ENCODE measurements at places on chromosomes 1 and 21.

GRCh38 chr1:229227298-229227919, 43.5 kb upstream of the RAB4A start:
- DNase-seq, result peak; percentile 62

- DNase-seq, result no peak
Measured at GRCh38 chr1:157292302-157292701, 154.1 kb upstream of the ETV3 start.

DNA sequence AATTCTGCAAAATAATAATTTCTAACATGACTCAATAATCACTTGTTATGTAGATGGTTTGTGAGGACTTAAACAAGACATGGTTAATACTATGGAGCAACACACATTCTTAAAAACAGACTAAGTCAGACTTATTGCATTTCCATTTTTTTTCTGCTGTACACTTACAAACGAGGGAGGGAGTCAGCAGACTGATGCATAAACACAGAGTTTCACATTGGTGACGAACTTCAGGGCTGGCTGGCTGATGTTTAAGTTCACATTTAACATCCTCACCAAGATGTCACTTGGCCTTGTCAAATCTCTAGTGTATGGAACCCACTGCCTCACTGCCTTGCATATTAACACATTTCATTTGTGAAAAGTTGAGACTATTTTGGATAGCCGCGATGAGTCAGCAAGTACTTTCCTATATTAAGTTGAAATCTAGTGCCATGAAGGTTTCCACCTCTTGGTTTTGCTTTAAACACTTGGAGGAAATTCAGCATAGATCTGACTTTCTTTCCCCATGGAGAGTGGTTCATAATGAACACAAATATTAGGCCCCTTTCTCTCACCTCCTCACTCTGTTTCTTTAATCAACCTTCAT, 337.5 kb upstream of the RUNX1 start:
- no peak for DNase-seq

DNA sequence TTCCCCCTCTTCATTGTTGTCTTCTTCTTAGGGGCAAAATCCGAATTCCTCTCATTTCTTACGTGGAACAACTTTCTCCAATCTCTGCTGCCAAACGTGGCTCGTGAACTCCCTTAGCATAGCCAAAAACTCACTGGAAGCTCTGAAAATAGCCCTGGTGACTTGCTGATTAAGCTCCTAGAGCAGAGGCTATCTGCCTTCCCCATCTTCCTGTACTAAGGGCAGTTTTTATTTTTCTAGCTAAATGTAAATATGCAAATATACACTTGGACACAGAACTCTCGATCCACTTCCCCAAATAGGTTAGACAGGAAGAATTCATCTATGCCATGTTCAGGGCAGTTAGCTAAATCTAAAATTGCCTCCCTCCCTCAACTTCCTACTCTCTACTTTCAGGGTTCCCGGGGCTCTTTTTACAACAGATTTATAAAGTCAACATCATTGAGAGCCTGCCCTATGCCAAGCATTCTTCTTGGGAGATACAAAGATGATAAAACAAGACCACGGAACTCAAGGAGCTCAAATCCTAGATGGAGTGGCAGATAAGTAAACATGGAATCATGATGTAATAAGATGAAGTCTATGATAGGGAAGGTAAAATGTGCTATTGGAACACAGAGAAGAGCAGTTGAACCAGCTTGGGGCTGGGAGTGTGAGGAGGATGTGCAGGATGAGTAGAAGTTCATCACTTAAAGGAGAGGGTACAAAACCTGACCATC, 59.4 kb upstream of the FMOD start:
- no peak for DNase-seq

- DNase-seq, result no peak
Measured at GRCh38 chr1:183043872-183044854, 20.9 kb downstream of the LAMC1 start.

GRCh38 chr1:107993920-107994319, 28.9 kb upstream of the VAV3 start:
- no peak for DNase-seq

GRCh38 chr1:36217670-36218069, 6.6 kb upstream of the THRAP3 start:
- DNase-seq, result no peak

GRCh38 chr21:27580276-27580675, 613.4 kb upstream of the ADAMTS5 start:
- DNase-seq, result no peak

DNA sequence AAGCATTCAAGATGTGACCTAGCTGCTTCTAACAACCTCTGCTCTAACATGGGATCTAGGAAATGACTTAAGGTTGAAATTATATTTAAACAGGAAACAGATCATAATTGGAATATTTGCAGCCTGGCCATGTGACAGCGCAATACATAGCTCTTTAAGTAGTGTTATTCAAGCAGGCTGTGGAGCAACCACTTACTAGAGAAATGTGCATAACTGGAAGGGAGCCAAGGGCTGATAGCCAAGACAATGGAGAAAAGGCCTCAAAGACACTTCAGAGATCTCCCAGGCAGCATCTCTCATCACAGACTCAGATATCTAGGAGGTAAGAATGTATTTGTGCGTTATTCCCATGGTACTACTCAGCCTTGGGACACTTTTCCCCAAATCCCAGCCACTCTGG, 823.0 kb upstream of the PRMT6 start:
- DNase-seq, result no peak

DNA sequence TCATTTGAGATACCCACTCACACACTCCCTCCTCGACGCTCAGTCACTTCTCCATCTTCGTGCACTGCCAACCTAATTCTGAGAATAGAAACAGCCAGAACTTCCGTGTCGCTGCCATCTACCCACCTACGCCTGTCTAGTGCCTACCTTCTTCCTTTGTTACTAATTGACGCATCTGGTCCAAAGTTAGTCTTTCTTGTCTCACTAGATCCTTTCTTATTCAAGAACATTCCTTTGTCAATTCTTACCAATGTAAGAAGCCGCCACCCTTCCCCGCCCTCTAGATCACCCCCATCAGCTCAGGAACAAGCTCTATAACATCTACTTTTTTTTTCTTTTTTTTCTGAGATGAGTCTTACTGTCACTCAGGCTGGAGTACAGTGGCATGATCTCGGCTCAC, 3.7 kb downstream of the PADI6 start:
- DNase-seq, result no peak

Data from stimulated activated CD4-positive, alpha-beta T cell treated with anti-CD3 and anti-CD28 coated beads, TNF-alpha, amount 100 ng/mL, for 1 hour (primary cell).